ENCODE measurements at places on chromosomes 12 and 14.

DNA sequence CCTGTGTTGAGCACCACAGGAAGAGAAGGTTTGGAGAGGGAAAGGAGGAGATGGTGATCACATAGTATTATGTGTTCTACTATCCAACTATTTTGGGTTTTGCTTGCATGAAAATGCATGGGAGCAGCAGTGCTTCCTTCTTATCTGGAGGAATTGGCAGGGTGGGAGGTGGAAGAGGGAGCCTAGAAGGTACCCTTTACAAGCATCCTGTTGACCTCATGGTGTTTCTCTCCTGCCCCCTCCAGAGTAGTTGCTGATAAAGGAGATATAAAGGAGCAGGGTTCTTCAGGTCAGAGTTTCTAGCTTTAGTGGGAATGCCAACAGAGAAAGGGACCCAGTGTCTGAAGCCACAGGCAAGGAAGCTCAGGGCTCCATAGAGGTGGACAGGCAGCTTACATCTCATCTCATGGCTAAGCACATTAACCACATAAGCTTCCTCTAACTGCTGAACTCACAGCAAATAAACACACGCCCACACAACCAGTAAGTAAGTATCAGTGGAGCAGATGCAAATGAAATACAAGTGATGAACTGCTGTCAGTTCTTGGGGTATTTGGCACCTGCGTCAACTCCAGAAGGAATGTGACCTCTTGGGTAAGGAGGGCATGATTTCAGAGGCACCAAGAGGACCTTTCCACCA lies 174.2 kb upstream of the SLC38A2 start:
- DNase-seq = no peak

GRCh38 chr14:34098045-34098984 lies 147.4 kb upstream of the EGLN3 start:
- DNase-seq = no peak

- DNase-seq = no peak
These were observed 413.0 kb downstream of the AEBP2 start for GRCh38 chr12:19852100-19852855.

DNA sequence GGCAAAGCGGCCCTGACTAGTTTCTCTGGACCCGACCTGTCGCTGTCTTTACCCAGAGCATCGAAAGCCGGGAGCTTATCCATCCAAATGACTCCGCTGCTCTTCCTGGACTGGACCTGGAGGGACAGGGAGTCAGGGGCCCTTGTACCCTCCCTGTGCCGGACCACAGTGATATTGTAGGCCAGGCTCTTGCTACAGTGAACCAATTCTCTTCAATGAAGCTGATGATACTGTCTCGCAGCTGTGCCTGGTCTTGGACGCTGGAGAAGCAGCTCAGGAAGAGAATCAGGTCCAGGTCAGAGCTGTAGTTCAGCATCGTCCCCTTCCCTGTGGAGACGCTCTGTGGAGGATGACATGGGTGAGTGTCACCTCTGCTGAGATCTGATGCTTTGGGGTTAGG lies 14.7 kb upstream of the OASL start:
- no peak for DNase-seq

- no peak for DNase-seq
These were observed 4.0 kb downstream of the FAM222A start for GRCh38 chr12:109717390-109718357.

DNA sequence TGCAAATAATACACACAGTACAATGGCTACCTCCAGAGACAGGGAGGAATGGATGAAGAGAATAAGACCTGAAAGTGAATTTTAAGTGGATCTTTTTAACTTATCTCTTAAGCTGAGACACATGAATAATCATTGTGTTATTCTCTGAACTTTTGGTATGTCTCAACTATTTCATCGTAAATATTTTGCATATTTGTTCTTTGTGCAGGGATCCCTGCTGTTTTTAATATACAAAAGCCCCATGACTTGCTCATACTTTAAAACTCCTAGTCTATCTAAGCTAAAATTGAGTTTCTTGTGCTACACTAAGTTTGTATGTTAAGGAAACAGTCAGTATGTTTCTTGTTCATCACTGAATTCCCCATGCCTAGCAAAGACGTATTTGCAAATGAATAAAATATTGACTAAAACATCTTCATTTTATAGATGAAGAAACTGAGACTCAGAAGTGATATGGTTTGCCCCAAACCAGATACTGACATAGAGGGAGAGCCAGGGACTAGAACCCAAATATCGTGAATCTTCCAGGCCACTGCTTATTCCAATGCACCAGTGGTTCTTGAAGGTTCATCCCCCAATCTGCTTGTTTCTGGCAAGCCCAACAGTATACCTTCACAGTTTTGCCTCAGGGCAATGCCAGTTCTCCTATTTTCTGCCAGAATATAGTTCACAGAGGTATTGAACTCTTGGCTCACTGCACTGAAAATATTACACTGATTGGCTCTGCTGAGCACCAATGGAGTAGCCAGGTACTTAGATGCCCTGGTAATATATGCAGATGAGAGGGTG lies 356.9 kb downstream of the MED13L start:
- no peak for DNase-seq

DNA sequence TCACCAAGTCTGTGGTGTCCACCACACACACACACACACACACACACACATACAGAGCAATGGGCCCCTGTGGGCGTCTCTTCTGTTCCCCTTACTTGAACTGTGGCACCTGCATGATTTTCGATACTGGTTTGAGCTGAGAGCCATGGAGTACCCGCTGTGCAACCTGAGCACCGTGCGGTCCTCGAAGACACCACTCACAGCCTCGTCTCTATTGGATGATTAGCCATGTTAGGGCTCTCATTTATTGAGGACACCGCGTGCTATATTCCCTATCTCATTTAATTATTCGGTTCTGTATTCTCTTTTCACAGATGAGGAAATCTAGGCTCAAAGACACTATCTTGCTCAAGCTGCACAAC lies 623 bp upstream of the C14orf132 start:
- no peak for DNase-seq

DNA sequence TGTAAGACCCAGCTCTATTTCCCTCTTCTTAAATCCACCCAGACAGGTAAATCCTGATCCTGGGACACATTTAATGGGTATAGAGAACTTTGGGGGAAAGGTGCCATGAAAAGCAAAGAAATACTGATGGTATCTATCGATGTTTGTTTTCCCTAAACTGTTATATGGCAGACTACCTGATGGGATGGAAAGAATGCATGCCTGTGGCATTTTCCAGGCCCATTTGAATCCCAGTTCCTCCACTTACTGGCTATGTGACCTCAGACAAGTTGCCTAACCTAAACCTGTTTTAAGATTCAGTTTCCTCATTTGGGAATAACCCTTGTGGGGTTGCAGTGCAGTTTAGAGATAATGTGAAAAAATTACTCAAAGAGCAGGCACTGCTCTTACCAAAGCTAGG lies 404.5 kb downstream of the FUT8 start:
- DNase-seq = no peak

GRCh38 chr14:68784978-68785533 lies 7.8 kb downstream of the ZFP36L1 start:
- DNase-seq = no peak

DNA sequence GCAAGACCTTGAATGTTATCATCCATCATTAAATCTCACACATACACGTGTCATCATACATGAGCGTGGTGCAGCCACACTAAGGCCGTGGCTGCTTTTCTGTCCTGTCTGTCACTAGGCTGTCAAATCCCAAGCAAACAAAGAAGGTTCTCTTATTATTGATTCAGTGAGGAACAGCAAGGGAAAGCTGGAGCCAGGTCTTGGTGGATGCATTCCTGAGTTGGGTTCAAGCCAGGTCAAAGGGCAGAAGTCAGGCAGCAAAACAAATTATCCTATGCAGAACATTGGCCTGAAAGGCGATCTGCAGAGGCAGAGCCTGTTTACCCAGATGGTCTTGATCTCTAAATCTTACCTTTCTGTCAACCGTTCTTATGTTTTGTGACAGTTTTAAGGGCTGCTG lies 252.3 kb downstream of the NEDD1 start:
- no peak for DNase-seq

DNA sequence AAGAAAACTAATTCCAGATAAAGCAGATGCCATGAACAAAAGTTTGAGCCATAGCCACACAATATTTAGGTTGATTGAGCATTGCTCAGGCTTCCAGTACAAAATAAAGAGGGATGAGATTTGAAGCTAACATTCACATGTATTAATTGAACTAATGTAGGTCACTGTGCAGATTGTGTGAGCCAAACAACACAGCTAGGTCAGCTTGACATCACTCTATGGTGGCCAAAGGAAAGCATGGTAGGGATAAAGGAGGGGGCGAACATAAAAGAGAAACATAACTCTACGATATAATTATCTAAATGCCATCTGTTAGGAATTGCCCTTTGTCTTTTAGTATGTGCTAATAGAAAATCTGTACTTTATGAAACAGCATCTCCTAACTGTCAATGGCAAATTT lies 477.7 kb upstream of the SYT1 start:
- no peak for DNase-seq

DNA sequence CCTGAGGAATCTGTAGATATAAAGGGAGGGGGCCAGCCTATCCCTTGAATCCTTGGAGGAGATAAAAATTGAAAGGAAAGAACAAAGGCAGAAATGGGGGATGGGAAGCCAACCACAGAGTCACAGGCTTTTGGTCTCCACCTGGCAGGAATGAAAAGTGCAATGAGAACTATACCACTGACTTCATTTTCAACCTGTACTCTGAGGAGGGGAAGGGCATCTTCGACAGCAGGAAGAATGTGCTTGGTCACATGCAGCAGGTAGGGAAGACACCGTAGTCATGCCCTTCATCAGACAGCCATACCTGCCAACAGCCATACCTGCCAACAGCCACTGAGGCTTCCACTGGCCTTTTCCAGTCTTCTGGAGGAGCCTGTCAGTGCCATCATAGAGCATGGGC lies 13.4 kb downstream of the ASB8 start:
- DNase-seq = no peak

DNA sequence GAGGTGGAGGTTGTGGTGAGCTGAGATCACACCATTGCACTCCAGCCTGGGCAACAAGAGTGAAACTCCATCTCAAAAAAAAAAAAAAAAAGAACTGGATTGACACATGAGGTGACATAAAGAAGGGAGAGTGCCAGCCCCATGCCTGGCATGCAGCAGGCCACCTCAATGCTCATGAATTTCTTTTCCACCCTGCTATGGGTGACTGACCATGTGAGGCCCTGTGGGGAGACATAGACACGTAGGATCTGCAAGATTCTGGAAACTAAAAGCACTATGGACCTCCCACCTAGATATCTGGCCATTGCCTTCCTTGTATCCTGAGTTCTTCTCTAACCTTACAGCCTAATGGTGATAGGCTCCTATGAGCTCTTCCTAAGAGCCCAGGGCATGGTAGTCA lies 5.6 kb upstream of the ACTN1 start:
- DNase-seq = no peak

GRCh38 chr12:124678421-124678893 lies 111.0 kb upstream of the NCOR2 start:
- no peak for DNase-seq

DNA sequence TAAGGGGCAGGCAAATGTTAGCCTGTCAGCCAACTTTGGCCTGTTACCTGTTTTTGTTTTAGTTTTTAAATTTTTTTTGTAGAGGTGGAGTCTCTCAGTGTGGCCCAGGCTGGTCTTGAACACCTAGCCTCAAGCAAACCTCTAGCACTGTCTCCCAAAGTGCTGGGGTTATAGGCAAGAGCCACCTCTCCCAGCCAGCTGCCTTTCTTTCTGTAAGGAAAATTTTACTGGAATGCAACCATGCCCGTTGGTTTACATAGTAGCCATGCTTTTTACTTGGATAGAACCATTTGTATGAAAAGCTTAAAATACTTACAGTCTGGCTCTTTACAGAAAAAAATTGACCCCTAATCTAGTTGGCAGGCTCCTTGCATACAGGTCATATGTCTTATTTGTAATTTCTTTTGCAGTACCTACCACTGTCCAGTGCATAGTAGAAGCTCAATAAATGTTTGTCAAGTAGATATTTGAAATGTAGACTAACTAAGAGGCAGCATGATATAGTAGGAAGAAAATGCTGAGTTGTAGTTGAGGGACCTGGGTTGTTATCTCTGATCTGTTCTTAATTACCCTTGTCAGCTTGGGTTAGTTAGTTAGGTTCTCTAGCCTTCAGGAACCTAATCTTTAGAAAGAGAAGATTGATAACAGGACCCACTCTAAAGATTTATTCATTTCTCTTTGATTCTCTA lies 4.7 kb downstream of the MDM2 start:
- DNase-seq = no peak

DNA sequence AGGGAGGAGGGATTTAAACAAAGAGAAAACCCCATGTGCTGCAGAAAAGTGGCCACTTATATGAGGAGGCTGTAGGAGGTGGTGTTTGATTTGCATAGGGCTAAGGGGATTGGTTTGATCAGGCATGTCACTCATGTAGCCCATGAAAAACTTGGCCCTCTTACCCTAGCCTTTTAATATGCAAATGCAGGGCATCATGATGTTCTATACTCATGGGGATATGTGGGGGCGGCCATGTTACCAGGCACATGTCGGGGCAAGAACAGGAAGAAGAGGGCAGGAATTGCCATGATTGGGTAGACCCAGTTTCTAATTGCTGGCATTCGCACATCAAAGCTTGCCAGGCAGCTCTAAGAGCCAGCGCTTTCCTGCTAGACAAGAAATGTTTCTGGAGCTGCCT lies 28.8 kb downstream of the KLRK1 start:
- no peak for DNase-seq

- no peak for DNase-seq
These were observed 93.5 kb upstream of the ETV6 start for GRCh38 chr12:11555743-11556625.

DNA sequence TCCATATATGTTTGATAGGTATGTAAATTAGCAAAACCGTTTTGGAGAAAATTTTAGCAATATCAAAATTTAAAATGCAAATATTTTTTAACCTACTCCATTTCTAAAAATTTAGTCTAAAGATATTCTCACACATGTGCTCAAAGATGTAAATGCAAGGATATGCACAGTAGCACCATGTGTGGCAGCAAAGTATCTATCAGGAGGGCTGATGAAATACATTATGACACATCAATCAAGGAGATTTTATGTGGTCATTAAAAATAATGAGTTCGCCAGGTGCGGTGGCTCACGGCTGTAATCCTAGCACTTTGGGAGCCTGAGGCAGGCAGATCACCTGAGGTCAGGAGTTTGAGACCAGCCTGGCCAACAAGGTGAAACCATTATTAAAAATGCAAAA lies 8.0 kb upstream of the C1R start:
- DNase-seq = no peak

DNA sequence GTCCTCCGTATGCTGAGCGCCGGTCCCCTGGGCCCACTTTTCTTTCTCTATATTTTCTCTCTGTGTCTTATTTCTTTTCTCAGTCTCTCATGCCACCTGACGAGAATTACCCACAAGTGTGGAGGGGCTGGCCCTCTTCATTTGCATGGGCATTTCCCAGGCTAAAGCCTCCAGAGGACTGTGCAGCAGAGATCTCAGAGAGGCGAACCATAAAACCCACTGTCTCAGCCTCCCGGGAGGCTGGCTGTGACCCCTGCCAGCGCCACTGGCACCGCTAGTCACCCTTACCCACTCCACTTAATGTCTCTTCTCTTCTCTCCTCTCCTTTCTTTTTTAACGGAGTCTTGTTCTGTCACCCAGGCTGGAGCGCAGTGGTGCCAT lies 7.1 kb upstream of the SERPINA9 start:
- DNase-seq = no peak
